ENCODE measurements at places on chromosomes 2 and 18.

DNA sequence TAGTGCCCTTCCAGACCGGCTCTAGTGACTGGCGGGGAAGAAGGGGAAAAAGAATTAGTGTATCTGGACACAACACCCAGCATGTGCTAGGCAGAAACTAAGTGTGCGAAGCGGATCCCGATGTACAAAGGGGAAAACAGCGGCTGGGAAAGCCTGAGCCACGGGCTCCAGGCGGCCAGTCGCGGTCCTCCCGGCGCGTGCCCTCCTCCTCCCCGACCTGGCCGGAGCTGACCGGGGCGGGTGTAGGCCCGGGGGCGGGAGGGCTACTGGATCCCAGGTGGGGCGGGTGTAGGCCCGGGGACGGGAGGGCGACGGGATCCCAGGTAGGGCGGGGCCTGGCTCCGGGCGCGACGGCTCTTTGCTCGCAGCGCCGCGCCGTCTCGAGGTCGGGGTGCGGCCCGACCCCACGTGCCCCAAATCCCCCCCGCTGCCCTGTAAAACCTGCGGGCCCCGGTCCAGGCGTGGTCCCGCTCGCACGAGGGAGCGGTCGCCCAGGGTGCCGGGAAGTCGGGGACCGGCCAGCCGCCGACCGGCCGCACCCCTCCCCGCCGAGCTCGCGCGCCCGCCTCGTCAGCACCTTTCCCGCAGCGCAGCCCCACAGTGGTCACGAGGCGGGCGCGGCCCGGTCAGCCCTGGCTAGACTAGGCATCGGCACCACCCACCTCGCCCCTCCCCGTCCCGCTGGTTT is 48.8 kb downstream of the C2orf42 start:
- no peak for DNase-seq

DNA sequence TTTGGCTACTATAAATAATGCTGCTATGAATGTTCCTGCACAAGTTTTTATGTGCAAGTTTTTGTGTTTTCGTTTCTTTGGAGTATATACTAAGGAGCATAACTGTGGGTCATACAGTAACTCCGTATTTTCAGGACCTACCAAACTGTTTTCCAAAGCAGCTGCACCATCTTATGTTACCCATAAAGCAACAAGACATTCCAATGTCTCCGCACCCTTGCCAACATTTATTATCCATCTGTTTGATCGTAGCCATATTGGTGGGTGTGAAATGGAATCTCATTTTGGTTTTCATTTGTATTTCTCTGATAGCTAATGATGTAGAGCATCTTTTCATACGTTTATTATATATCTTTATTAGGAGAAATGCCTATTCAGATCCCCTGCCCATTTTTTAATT is 13.8 kb downstream of the TMEM131 start:
- DNase-seq: no peak

- no peak for DNase-seq
Observed at GRCh38 chr2:38384338-38384737, 7.3 kb upstream of the ATL2 start.

DNA sequence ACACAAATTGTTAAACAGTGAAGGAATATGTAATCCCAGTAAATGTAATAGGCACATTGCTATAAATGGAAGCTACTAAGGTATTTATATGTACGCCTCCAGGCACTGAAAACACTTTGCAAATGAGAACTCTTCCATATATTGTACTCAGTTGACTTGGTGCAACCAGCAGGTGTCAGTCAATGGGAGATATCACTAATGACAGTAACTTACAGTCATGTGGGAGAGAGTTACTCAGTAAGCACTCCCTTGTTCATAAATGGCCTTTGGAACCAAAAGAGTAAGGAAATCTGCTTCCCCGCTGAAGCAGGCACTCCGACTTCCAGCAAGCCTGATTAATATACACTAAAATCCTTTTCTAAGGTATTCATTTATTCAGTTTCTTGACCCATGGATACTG is 5.9 kb downstream of the MDH1 start:
- DNase-seq: peak; percentile 7

DNA sequence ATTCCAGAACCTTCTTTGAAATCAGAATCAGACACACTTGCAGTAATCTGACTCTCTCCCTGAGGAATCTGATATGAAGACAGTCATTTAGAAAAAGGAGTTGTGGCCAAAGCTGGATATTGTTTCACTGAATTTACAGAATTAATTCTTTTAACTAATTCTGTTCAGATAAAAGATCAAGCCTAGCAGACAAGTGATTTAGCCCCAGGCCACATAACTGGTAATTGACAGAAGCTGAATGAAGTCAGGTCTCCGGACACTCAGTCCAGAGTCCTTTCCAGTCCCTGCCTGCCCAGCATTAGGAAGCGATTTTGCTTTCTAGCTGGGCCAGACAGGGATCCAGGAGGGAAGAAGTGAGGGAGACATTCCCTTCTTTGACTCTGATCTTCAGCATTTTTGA is 110.7 kb upstream of the AQP4 start:
- no peak for DNase-seq

- no peak for DNase-seq
Observed at GRCh38 chr2:181672255-181673008, 7.9 kb downstream of the NEUROD1 start.

DNA sequence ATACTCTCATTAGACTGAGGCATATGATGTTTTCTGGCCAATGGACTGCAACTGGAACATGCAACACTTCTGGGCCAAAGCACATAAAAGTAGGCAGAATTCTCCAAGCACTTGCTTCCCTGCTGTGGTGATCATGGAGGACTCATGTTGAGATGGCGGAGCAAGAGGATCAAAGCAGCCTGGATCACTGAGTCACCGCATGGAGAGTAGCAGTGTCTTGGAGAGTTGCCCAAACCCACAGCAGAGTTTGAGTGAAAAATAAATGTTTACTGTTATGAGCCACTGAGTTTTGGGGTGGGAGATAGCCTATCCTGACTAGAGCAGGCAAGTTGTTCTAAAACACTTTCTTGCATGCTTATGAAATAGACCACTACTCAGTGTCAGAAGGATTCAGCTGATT is 359.5 kb downstream of the ZNF521 start:
- DNase-seq: no peak

- peak; percentile 9 for DNase-seq
Observed at GRCh38 chr2:86337244-86337835, at the start of gene REEP1. Gene REEP1, minus strand, starts transcription at chr2:86337626. Its CDS starts 116 bp downstream, at chr2:86337510.

DNA sequence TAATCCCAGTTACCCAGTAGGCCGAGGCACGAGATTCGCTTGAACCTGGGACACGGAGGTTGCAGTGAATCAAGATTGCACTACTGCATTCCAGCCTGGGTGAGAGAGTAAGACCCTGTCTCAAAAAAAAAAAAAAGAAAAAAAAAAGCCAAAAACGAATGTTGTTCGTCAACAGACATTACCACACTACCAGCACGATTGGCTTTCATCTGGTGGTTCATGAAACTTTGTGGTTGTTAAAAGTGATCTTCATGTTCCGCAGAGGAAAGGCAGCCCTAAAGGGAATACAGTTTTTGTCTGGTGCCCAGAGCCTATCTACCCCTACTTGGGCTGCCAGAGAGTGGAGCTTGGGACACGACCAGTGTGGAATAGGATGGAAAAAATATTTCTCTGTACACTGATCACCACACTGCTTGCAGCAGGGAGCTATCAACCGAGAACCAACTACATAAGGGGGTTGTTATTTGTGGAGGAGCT is 13.6 kb upstream of the CXCR4 start:
- no peak for DNase-seq
